AG09309 (cell line): ENCODE measurements at places on chromosomes 2 and 18.

DNA sequence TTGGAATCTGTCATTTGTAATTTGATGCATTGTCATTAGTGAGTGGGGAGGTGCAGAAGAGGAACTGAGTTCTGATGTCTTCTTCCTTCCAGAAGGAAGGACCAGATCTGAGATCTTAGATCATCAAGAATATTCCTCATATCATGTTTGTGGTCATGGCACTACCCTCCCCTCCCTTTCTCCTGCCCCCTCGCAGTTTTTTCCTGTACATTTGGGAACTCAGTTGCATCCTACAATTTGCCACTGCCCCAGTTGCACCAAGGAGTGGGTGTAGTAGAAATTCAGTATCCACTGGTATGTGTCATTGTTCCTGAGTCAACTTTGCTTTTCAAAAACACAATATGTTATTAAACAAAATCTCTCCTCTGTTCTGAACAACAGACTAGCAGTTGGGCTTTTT is 26.6 kb upstream of the ACVR1 start:
- DNase-seq: no peak

- no peak for DNase-seq
Measured at GRCh38 chr2:18159896-18160295, 281.4 kb downstream of the KCNS3 start.

DNA sequence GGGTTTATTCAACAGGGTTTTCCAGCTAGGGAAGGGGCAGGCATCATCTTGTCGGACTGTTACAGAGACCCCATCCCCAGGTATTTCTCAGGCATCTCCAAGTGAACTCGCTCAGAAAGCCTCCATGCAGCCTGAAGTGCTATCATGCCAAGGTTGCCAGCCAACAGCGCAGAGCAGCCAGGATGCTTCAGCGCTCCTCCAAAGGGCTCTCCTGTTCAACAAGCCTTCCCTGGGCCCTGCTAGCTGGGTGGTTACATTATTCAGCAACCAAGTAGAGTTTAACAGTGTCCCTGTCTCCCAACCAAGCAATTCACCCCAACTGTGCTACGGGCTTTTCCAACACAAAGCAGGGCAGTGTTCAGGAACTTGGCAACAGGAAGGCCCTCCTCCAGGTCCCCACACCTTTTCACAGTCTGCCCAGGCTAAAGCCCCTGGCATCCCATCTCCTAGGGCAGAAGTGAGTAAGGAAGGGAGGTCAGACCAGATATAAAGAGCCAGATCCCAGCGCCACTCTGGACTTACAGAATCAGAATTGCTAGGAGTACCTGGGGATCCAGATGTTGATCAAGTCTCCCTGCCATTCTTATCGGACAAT is 52.9 kb downstream of the ZBTB7C start:
- no peak for DNase-seq

DNA sequence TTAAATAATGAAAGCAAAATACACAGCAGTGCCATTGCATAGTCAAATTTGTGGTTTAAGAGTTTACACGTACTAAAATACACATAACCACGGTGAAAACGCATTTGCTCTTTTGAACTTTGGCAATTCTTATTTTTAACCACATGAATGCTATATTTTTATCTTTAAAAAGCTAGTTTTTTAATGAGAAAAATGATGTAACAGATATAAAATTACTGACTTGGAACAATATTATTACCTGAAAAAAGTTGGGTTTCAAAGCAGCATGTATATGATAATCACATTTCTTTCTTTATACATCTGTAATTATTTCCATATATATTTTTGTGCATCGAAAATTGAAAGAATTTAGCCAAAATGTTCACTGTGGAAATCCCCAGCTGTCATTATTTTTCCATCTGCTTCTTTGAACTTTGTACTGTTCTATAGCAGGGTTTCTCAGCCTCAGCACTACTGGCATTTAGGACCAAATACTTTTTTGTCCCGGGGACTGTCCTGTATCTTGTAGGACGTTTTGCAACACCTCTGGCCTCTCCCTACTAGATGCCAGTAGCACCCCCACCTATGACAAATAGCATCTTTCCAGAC is 75.9 kb upstream of the CAB39 start:
- no peak for DNase-seq

GRCh38 chr2:197235711-197236110 is 74.9 kb downstream of the ANKRD44 start:
- no peak for DNase-seq

- no peak for DNase-seq
Measured at GRCh38 chr2:141003967-141004657, 1126.7 kb downstream of the LRP1B start.

DNA sequence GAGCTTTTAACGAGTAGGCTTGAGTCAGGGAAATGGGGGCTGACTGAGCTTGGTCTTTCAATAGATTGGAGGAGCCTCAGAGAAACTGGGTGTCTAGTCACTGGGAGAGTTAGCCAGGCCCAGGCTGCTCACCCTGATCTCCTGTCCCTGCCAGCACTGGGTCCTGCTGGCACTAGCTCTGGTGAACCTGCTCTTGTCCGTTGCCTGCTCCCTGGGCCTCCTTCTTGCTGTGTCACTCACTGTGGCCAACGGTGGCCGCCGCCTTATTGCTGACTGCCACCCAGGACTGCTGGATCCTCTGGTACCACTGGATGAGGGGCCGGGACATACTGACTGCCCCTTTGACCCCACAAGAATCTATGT is 720 bp downstream of the KRTCAP3 start:
- DNase-seq: no peak

- no peak for DNase-seq
Measured at GRCh38 chr18:3619222-3619621, 169.2 kb downstream of the TGIF1 start.

GRCh38 chr2:25699216-25699615 is 25.8 kb upstream of the DTNB start:
- DNase-seq: no peak

DNA sequence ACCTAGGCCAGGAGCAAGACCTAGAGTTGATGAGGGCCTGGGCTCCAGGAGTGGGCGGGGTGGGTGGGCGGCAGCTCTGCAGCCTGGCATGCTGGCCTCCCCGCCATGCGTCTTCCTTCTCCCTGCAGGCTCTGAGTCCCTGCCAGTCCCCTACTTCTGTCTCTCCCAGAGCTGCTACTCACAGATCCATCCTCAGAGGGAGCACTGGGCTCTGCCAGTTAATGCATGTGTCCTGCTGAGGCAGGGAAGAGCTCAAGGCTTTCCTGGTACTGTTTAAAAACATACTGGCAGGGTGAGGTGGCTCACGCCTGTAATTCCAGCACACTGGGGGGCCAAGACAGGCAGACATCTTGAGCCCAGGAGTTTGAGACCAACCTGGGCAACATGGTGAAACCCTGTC is 38.7 kb upstream of the EDAR start:
- DNase-seq: no peak

DNA sequence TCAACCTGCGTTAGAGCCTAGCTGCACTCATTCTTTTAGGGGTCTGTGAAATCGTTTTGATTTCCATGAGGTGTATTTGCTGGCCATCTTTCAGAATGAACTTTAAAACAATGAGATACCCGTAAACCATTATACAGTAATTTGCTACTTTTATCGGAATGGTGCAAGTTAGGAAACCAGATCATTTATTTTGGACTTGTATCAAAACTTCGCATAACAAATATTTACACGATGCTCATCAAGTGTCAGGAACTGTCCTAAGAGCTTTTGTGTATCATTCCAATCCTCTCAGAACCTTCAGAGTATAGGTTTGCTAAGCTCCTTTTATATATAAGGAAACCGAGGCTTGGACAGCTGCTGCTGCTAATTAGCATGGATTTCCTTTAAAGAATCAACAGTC is 22.4 kb upstream of the SLC1A4 start:
- DNase-seq: no peak

- no peak for DNase-seq
Measured at GRCh38 chr2:158214431-158214830, 112.8 kb downstream of the UPP2 start.

DNA sequence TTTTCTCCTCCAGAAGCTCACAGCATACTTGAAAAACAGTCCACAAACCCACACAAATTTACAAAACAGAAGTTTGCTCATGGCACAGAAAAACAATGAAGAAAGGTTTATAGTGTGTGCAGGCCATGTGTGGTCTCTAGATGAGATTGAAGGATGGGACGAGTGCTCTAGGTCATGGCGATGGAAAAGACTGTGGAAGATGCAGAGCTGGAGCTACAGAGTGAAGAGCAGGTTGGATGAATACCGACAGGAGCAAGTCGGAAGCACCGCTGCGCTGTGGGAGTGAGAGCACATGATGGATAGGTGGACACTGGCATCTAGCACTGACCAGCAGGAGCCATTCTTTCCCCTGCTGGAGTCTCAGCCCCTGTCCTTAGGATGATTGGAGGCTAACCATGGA is 534.7 kb upstream of the RAB6C start:
- no peak for DNase-seq

- no peak for DNase-seq
Measured at GRCh38 chr2:190959911-190960788, 53.8 kb downstream of the STAT1 start.

- no peak for DNase-seq
Measured at GRCh38 chr18:56649996-56650395, 1.2 kb upstream of the WDR7 start.

DNA sequence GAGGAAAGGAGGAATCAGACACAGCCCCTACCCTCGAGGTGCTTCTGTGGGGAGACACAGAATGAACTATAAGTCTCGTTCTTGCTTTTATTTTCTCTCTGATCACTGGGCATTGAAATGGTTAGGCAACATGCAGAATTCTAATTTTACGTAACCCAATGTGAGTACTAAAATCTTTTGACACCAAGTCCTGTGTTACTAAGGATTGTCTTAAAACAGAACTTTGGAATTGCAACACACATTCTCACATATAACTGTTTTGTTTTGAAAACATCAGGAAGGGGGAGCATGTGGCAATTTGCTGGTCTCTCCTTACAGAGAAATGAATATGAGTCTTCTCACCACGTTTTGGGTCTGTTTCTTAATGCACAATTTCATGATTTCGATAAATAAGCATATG is 23.6 kb upstream of the SULT1C4 start:
- DNase-seq: no peak

GRCh38 chr2:187372213-187372612 is 75.8 kb downstream of the CALCRL start:
- no peak for DNase-seq

DNA sequence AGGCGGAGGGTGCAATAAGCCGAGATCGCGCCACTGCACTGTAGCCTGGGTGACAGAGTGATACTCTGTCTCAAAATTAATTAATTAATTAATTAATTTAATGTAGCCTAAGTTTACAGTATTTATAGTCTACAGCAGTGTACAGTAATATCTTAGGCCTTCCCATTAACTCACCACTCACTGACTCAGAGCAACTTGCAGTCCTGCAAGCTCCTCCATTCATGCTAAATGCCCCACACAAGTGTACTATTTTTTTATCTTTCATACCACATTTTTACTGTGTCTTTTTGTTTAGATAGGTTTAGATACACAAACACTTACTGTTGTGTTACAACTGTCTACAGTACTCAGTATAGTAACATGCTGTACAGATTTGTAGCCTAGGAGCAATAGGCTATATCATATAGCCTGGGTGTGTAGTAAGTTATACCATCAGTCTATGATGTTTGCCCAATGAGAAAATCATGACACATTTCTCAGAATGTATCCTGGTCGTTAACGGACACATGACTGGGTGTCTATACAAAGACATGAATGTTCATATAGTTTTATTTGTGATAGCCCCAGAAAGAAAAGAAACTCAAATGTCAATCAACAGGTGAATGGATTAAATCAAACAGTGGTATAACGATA is 15.8 kb upstream of the RNU2-63P start:
- no peak for DNase-seq

DNA sequence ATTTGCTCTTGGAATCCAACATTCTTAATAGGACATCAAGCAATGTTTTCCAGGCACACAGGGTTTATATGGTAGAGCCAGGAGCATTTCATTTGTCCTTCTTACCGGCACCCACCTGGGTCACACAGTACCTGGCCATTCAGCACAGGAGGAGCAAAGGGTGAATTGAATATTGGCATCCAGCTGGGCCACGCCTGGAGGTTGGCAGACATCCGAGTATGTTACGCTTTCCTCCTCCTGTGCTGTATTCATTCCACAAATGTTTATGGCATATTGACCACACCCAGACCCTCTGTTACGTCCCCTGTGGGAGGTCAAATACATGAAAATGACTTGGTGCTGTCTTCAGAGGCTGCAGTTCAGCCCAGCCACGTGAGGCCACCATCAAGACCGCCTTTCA is 206.2 kb downstream of the RTP5 start:
- no peak for DNase-seq

DNA sequence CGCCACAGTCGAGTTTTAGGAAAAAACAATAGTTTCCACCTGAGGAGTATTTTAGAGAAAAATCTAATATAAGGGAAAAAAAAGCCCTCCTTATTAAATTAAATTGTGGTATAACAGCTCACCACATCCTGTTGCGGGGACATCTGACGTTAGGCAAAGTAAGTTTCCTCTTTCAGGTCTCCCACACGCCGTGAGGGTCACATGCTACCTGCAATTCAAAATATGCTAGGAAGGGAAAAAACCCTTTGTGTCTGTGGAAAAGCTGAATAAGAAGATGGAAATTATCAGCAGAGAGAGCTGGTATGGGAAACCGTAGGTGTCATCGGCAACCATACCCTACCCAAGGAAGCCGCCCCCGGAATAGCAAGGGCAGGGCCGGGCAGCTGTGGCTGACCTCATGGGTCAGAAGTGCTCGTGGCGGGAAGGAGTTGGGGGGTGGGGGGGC is 128.0 kb downstream of the NFATC1 start:
- DNase-seq: no peak

DNA sequence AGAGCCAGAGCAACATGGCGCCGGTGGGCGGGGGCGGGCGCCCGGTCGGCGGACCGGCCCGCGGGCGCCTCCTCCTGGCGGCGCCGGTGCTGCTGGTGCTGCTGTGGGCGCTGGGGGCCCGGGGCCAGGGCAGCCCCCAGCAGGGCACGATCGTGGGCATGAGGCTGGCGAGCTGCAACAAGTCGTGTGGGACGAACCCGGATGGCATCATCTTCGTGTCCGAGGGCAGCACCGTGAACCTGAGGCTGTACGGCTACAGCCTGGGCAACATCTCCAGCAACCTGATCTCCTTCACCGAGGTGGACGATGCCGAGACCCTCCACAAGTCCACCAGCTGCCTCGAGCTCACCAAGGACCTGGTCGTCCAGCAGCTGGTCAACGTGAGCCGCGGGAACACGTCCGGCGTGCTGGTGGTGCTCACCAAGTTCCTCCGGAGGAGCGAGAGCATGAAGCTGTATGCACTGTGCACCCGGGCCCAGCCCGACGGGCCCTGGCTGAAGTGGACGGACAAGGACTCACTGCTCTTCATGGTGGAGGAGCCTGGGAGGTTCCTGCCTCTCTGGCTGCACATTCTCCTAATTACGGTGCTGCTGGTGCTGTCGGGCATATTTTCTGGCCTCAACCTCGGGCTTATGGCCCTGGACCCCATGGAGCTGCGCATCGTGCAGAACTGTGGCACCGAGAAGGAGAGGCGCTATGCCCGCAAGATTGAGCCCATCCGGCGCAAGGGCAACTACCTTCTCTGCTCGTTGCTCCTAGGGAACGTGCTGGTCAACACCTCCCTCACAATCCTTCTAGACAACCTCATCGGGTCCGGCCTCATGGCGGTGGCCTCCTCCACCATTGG is 507 bp downstream of the CNNM4 start:
- no peak for DNase-seq

GRCh38 chr2:166084301-166084700 is 43.5 kb downstream of the SCN1A start:
- DNase-seq: no peak

- no peak for DNase-seq
Measured at GRCh38 chr18:69233465-69234054, 167.1 kb upstream of the DOK6 start.
